ENCODE measurements at places on chromosomes 4 and X. TPM values are rescaled to one million over a fixed set of nuclear protein-coding genes. Genes with fewer than 3 reads are reported as not detected.

GRCh38 chr4:55768291-55768690 lies 51.3 kb upstream of the EXOC1L start:
- no peak for DNase-seq

DNA sequence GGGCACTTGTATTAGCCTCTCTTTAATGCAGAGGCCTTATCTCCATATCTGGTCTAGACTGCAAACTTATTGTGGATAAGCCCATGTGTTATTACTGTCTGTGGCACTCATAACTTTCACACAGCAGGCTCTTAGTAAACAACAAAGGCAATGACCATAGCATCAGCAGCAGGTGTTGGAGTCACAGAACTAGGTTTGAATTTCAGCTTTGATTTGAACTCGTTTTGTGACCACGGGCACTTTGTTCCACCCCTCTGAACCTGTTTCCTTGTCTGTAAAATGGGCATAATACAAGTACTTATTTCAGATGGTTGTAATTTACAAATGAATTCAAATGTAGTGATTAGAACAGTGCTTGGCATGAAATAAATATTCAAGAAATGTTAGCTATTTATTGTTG lies 121.8 kb upstream of the C1GALT1C1 start:
- no peak for DNase-seq

DNA sequence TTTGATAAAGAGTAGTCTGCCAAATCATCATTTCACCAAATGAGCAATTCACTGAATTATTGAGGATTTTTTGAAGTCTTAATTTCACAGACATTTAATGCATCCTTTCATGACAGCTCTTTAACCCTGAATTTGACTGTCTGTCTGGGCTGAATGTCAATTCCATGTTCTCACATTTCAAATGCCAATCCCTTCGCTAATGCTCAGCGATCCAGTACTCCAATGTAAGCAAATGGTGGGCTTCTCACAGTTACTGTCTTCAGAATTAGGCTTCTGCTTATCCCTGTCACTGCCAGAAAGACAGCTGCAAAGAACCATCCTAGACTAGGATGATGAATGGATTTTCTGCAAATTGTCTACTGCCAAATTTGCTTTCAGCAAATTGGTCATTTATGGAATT lies 36.2 kb upstream of the USP38 start:
- DNase-seq: no peak

DNA sequence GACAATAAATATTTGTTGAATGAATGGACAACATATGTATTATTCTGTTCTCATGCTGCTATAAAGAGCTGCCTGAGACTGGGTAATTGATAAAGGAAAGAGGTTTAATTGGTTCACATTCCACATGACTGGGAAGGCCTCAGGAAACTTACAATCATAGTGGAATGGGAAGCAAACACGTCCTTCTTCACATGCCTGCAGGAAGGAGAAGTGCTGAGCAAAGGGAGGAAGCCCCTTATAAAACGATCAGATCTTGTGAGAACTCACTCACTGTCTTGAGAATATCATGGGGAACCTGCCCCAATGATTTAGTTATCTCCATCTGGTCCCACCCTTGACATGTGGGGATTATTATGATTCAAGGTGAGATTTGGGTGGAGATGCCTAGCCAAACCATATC lies 233.9 kb upstream of the AADAT start:
- no peak for DNase-seq

GRCh38 chrX:139967300-139967699 lies 2.0 kb upstream of the CXorf66 start:
- no peak for DNase-seq

DNA sequence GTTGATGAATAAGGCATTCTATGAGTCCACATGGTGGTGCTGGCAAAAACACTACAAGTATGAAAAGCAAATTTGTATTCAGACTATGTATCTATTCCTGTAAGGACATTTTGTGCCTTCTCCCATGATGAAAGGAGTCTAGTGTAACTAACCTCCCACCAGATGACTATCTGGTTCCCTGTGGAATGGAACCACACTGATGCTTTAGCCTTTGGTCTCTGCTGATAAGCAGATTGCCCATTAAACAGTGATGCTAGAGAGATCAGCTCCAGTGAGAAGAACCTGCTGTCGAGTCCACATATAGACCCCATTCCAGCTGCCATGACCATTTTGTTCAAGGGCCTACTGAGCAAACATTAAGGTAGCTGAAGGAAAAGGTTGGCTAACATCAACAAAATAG lies 10.5 kb upstream of the THOC2 start:
- no peak for DNase-seq

- DNase-seq: no peak
Observed at GRCh38 chrX:110182362-110182761, 135.5 kb downstream of the AMMECR1 start.

DNA sequence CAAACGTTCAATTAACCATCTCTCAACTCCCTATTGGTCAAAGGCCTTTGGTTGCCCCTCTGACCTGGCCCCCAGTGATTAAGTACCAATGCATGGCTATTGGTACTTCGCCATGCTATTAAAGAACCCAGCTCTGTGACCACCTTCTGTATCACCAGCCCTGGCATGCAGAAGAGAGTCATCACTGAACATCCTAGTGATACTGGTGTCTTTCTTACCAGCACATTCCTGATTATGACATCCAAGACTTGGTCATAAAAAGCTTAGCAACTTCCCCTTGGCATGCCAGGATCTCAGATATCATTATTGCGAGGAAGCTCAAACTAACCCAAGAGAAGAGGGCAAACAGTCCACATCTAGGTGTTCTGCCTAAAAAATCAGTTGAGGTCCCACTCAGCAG lies 122.3 kb upstream of the OTUD4 start:
- DNase-seq: no peak

- DNase-seq: no peak
Observed at GRCh38 chr4:55612341-55612740, 20.3 kb upstream of the PDCL2 start.

DNA sequence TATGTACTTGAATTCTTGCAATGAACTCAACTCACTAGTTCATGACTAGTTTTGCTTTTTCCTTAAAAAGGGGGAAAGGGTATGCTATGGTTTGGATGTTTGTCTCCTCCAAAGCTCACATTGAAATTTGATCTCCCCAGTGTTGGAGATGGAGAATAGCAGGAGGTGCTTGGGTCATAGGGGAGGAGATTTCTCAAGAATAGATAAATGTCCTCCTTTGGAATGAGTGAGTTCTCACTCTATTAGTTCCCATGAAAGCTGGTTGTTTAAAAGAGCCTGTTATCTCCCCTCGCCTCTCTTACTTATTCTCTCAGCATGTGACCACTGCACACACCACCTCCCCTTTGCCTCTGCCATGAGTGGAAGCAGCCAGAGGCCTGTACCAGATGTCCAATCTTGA lies 109.4 kb upstream of the INTU start:
- no peak for DNase-seq

GRCh38 chr4:168101026-168101425 lies 8.7 kb downstream of the ANXA10 start:
- no peak for DNase-seq

- no peak for DNase-seq
Observed at GRCh38 chrX:144801786-144802185, 445.5 kb upstream of the SPANXN1 start.

DNA sequence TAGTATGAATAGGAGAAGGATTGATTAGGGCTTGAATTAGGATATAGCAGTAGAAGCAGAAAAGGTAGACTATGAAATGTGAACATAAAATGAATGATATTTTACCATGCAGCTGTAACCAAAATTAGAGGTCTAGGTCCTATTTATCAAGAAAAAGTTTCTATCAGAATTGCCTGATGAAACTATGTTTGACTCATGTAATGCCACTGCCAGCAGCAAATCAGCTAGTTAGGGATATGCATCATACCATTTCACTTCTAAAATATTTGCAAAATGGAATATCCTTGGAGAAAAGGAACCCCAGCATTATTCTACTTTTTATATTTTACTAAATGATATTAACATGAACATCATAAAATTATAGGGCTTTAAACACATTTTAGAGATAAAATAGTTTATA lies 188.4 kb downstream of the WDFY3 start:
- no peak for DNase-seq

- no peak for DNase-seq
Observed at GRCh38 chr4:110275871-110276270, 77.5 kb upstream of the ELOVL6 start.

DNA sequence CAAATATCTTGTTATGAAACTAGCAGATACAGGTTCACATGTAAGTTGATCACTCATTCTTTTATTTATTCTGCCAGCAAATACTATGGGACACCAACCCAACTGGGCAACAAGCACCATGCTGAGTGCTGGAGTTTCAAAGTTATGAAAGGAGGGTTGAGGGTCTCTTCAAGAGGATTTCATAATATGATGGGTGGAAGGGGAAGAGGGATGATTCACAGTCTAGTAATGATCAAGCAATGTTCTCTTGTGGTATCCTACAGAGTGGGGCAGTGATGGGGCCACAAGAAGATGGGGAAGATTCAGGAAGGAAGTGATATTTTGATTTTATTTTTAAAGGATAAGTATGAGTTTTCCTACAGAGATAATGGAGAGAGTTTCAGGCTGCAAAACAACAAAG lies 46.2 kb upstream of the TXK start:
- no peak for DNase-seq

DNA sequence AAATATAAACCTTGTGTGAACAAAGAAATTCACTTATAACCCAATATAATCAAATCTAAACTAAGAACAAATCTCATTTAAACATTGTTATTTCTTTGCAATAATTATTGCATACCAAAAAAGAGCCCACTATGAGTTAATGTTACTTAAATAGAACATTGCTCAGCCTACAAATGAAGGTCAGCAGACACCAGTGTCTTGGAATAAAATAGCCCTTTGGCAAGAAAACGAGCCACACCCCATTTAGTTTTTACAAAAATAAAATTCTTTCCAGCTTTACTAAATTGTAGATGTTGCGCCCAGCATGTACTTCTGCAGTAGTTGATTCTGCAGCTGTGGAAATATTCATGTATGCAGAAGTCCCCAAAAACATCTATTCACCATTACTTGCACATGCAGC lies 12.2 kb downstream of the PLS3 start:
- no peak for DNase-seq

- no peak for DNase-seq
Observed at GRCh38 chr4:95304898-95305297, 243.9 kb downstream of the UNC5C start.

DNA sequence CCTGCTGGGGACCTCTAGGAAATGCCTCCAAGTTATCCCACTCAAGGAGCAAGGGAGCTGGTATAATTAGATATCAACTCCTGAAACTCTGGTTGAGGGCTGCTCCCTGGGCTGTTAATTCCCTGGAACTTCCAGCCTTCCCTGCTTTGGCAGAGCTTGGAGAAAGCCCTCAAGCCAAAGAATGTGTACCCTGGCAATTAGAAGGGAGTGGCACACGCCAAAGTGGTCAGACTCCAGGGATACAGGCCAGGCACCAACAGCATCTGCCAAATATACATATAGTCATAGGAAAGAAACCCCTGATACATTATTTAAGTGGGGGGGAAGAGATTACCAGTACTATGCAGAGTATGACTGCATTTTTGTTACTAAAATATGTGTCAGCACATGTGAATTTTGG lies 616.8 kb downstream of the BCOR start:
- DNase-seq: no peak

DNA sequence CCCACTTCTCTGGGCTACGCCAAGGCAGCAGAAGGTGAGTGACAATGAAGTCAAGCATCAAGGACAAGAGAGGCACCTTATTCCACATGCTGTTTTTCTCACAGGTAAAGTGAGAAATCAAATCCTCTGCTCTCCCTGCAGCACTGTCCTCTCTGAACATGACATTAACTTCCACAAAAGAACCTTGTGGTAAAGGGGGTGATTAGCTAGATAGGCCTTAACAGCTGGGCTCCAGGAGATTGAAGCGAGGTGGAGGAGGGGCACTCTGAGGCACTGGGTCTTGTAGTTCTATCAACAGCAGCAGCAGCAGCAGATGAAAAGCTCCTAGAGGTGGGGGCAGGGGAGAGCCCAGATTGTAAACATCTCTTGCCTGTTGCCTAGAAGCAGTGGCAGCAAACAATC lies 96.8 kb upstream of the CXXC4 start:
- DNase-seq: no peak

GRCh38 chr4:163175971-163176958 lies 9.6 kb upstream of the NAF1 start:
- no peak for DNase-seq

DNA sequence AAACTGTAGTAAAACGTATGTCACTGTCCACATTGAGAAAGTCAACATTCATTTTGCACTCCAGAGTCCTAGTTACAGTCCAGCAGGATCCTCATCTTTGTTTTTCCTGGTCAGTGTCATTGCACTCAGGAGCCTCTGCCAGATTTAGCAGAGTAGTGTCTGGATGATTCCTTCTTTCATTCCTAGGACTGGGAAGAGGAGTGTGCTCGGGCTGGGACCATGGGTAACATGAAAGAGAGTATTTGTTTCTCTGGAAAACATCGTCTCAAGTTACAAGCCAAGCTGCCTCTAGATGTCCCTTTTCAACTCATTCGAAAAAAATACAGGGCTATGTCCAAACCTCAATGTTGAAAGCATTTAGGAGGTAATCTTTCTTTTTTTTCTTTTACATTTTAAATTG lies 69.9 kb upstream of the TNIP3 start:
- DNase-seq: no peak

- no peak for DNase-seq
Observed at GRCh38 chr4:152109531-152110509, 349.0 kb upstream of the GATB start.

GRCh38 chrX:18410038-18410437 lies 15.4 kb upstream of the CDKL5 start:
- DNase-seq: no peak

- peak; percentile 0 for DNase-seq
Observed at GRCh38 chrX:73127700-73128241, 48.5 kb upstream of the PABPC1L2A start.

- DNase-seq: no peak
Observed at GRCh38 chr4:79174490-79175252, 151.2 kb downstream of the NAA11 start.

DNA sequence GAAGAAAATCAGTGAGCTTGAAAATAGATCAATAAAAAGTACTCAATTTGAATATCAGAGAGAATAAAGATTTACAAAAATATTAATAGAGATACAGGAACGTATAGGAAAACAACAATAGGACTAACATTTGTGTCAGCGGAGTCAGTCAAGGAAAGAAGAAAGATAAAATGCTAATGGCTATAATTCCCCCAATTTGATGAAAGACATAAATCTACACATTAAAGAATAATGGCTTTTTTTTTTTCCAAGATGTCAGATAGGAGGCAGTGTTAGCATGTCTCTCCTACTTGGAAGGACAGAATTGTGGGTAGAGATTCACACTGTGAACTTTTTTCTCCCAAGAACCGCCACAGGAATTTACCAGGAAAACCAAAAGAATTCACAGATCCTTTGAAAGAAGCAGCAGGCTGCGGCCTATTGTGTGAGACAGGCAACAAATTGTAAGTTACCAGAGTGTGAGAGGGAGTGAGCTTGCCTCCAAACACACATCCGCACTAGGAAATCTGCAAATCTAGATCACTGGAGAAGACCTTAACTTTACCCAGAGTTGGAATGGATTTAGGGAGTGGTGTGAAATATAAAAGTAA lies 249.9 kb downstream of the PRDM5 start:
- no peak for DNase-seq

- no peak for DNase-seq
Observed at GRCh38 chr4:61201561-61201960, 1.4 kb downstream of the ADGRL3 start.

The LDOC1 gene
- total RNA-seq: 11.1 TPM

The ARR3 gene
- total RNA-seq: not detected

The GYPE gene
- 0.58 TPM for total RNA-seq

The SLC9B1 gene
- total RNA-seq: 4.6 TPM

The FAM120C gene
- 23.0 TPM for total RNA-seq

The GATA1 gene
- 0.43 TPM for total RNA-seq

The SLC7A11 gene
- total RNA-seq: 0.44 TPM

The F9 gene
- not detected for total RNA-seq

The S100P gene
- total RNA-seq: 1.6 TPM

The GAGE12E gene
- total RNA-seq: not detected

The SPATA4 gene
- total RNA-seq: not detected

The ASB9 gene
- total RNA-seq: not detected

Data from T-cell (primary cell).